Tibial nerve (tissue), 4 donors: ENCODE measurements at places on chromosomes 2 and 18. TPM values are rescaled to one million over a fixed set of nuclear protein-coding genes. Genes with fewer than 3 reads are reported as not detected.

DNA sequence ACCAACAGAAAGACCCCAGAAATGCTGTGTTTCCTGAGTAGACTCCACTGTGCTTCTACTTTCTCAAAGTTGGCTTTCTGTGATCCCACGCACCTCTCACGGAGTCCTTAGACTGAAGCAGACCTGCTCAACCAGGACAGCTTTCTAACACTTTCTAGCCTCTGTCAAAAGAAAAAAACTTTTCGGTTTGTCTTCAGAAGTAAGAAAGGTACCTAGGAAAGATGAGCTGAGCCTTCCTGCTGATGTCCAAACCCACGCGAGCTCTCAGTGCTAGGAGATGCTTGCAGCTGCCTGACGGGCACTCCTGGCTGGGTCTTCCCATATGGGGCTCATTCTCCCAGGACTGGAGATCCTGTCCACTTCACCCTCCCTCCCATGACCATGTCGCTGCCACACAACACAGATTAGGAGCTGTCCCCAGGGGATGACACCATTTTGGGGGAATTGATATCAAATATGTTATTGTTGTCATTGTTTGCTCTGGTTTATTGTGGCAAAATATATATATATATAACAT is 49.2 kb upstream of the DAPL1 start:
- H3K27ac ChIP-seq = no peak overlapping the region
- no peak for DNase-seq
- peaks cover 43% of the 10 kb centered on the region for H3K27me3 ChIP-seq
- H3K4me1 ChIP-seq = peaks cover 29% of the 10 kb centered on the region
- H3K36me3 ChIP-seq = no peaks in the 10 kb centered on the region

The DOK1 gene
- total RNA-seq = 22.2 TPM

The DNAH6 gene
- total RNA-seq = 5.9 TPM

The VWA3B gene
- 0.30 TPM for total RNA-seq

The AGXT gene
- not detected for total RNA-seq

DNA sequence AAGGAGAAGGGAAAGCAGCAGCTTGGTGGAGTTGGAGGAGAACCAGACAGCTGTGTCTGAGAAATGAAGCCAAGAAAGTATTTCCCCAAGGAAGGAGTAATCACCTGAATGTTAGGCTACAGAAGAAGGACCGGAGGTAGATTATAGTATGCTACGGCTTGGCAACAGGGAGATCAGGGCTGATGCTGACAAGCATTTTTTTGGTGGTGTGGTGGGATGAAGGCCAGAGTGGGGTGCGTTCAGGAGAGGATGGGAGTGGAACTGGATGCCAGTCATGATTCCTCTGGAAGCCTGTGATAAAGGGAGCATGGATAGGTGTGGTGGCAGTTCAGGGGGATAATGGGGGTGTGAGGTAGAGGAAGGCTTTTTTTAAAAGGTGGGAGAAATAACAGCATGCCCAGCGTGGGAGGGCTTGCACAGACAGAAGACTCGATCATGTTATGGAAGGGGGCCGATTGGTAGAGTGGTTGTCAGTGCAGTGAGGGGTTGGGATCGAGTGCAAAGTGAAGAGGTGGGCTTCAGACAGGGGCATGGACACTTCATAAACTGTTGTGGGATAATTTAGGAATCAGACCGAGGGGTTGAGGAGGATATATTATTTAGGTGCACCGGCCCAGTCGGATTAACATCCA is 5.6 kb downstream of the CEP192 start:
- H3K4me3 ChIP-seq = no peak overlapping the region
- H3K36me3 ChIP-seq = no peaks in the 10 kb centered on the region
- peaks cover 6% of the 10 kb centered on the region for H3K4me1 ChIP-seq
- no peaks in the 10 kb centered on the region for H3K27me3 ChIP-seq

DNA sequence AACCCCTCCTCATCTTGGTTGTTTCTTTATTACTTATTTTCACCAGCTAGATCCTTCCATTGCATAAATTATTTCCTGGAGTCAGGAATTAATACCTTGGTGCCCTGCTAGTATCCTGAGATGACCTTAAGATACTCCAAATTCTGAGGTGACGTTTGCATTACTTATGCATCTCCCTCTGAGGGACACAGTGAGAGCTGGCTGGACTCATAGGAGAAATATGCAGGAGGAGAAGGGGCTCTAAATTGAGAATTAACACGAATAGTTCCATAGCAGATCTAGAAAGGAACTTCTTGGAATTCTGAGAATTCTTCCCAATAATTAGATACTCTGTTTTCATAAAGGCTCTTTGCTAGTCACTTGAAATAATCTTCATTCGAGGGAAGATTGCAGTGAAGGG is 310.6 kb upstream of the ZEB2 start:
- no peak for DNase-seq
- peaks cover 12% of the 10 kb centered on the region for H3K4me1 ChIP-seq
- H3K27me3 ChIP-seq = no peaks in the 10 kb centered on the region
- no peak overlapping the region for H3K27ac ChIP-seq
- H3K36me3 ChIP-seq = no peaks in the 10 kb centered on the region
- H3K4me3 ChIP-seq = no peak overlapping the region

- H3K27me3 ChIP-seq = no peaks in the 10 kb centered on the region
- no peak overlapping the region for H3K4me3 ChIP-seq
- no peak overlapping the region for H3K27ac ChIP-seq
- H3K36me3 ChIP-seq = no peaks in the 10 kb centered on the region
Observed at GRCh38 chr2:217563565-217563964, 439.2 kb downstream of the TNS1 start.

The SERPINB12 gene
- total RNA-seq = not detected

DNA sequence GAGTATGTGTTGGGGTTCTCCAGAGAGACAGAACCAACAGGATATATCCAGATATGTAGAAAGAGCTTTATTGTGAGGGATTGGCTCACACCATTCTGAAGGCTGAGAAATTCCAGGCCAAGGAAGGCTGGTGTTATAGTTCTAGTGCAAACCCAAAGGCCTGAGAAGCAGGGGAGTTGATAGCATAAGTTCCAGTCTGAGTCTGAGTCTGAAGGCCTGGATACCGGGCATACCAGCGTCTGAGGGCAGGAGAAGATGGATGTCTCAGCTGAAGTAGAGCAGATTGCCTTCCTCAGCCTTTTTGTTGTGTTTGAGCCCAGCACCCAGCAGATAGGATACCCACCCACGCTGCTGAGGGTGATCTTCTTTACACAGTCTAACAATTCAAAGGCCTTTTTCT is 211.7 kb upstream of the RASGRP3 start:
- H3K27ac ChIP-seq = no peak overlapping the region
- no peaks in the 10 kb centered on the region for H3K4me1 ChIP-seq
- peaks cover 33% of the 10 kb centered on the region for H3K36me3 ChIP-seq
- no peaks in the 10 kb centered on the region for H3K27me3 ChIP-seq

GRCh38 chr18:80204142-80204541 is 43.2 kb downstream of the PARD6G start:
- H3K27ac ChIP-seq = no peak overlapping the region
- H3K27me3 ChIP-seq = no peaks in the 10 kb centered on the region
- H3K36me3 ChIP-seq = peaks cover 7% of the 10 kb centered on the region
- H3K4me3 ChIP-seq = no peak overlapping the region
- H3K4me1 ChIP-seq = no peaks in the 10 kb centered on the region
- DNase-seq = no peak

DNA sequence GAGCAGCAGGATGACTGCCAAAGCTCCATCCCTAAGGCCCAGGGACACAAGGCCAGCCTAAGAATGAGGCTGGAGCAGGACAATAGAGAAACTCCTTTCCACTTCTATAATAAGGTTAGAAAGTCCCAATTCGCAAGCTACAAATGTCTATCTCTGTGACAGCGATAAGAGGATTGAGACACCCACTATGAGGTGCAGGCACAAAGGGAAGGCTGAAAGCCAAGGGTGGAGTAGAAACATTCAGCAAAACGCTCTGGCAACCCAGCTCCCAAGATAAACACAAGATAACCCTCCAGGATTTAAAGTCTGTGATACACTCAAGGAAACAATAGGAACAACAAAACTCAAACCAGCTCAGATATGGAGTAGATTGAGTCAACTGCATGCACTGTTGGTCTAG is 418.0 kb upstream of the UBE2E3 start:
- no peaks in the 10 kb centered on the region for H3K36me3 ChIP-seq
- no peaks in the 10 kb centered on the region for H3K4me1 ChIP-seq
- H3K27me3 ChIP-seq = no peaks in the 10 kb centered on the region
- no peak overlapping the region for H3K4me3 ChIP-seq
